ENCODE measurements at places on chromosomes 12 and 14.

- DNase-seq: no peak
Measured at GRCh38 chr12:110137786-110138185, 13.6 kb downstream of the IFT81 start.

- DNase-seq: no peak
Measured at GRCh38 chr12:4331842-4332241, 10.8 kb downstream of the TIGAR start.

- no peak for DNase-seq
Measured at GRCh38 chr12:128052331-128052730, 214.6 kb upstream of the TMEM132C start.

GRCh38 chr14:101457936-101458740 lies 103.2 kb upstream of the DIO3 start:
- DNase-seq: no peak

GRCh38 chr12:109963743-109964429 lies 32.3 kb downstream of the GIT2 start:
- no peak for DNase-seq

- no peak for DNase-seq
Measured at GRCh38 chr14:64215274-64215673, 78.9 kb downstream of the ESR2 start.

DNA sequence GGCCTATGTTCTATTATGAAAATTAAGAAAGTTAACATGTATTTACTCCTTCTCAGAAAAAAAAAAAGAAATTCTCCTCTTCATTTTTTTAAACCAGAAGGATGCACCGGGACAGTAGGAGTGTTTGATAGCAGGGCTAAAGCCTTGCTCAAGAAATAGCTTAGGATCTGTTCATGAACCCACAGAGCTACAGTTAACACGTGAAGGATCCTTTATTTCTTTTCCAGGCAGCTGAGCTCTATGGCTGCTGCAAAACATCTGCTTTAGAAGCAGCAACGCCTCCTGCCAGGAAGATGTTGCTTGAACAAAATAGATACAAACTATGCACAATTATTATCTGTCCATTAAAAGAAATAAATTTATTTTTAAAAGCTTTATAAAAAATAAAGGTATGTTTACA lies 254.8 kb downstream of the PRKD1 start:
- DNase-seq: no peak

GRCh38 chr12:271161-271560 lies 8.5 kb upstream of the SLC6A13 start:
- no peak for DNase-seq

GRCh38 chr14:75484711-75485429 lies 37.4 kb upstream of the BATF start:
- no peak for DNase-seq

All from T-helper 17 cell (primary cell).